ENCODE measurements at places on chromosomes 5 and 9. TPM values are rescaled to one million over a fixed set of nuclear protein-coding genes. Genes with fewer than 3 reads are reported as not detected.

SPATA31E1 gene
- total RNA-seq = not detected

CHSY3 gene
- not detected for total RNA-seq

DNA sequence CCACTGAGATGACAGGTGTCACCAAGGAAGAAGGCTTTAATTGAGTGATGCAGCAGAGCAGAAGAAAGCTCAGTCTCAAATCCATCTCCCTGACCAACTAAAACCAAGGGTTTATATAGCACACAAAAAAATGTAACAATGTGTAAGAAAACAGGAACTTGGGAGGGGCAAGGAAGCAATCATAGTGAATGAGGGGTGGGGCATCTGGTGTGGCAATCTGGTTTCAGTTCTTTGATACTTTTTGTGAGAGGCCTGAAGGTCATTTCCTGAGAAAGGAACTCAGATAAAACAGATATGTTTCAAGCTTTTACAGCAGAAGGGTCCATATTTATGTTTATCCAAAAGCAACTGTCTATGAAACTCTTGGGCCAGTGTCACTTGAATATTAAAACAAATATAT lies 19.7 kb downstream of the CD180 start:
- DNase-seq = no peak

- DNase-seq = no peak
Measured at GRCh38 chr5:28632607-28633006, 1594.2 kb upstream of the CDH9 start.

FBP1 gene
- 0.39 TPM for total RNA-seq

GRCh38 chr5:172188893-172189692 lies 1.1 kb upstream of the STK10 start:
- DNase-seq = no peak

DNA sequence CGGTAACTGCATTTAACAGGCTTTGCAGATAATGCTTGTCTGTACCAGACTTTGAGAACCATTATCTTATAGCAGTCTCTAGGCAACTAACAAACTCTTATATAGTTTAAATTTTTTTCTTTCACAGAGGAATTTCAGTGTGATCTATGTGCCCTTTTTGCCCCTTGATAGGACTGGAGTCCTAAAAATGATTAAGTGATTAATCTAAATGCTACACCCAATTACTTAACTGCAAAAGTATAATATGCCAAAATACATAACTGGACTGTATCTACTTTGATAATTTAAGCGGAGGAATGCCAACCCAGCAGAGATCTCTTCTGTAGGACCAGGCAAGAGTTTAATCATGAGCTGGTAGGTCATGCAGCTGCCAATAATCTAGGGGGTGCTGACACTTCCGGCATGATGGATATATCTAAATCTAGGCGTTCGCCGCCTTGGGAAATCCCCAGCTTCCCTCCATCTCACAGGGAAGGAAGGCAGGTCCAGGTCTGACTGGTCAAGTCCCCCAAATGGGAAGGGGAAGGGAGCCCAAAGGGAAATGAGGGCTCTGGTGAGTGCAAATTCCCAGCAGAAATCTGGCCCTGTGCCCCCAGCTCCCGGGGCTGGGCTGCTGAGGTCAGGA lies 205.6 kb downstream of the GAPVD1 start:
- DNase-seq = no peak

DNA sequence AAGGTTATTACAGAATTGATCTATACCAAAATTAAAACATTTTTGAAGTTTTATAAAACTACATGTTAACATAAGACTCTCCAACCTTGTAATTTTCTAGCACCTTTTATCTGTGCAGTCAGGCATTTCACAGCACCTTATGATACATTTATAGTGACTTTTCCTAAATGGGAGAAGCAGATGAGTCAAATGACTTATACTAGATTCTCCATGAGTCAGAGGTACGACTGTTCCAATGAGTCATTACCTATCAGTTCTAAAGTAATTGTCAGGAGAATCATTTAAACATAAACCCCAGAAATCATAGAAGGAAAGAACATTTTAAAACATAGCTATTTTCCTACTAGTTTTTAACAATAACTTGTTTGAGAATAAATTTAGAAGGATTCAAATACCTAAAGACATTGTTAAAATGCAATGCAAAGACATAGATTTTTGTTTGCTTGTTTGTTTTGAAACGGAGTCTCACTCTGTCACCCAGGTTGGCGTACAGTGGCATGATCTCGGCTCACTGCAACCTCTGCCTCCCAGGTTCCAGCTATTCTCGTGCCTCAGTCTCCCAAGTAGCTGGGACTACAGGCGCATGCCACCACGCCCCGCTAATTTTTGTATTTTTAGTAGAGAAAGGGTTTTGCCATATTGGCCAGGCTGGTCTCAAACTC lies 34.7 kb upstream of the DMXL1 start:
- DNase-seq = no peak

ANKRA2 gene
- 18.8 TPM for total RNA-seq

SLC36A2 gene
- total RNA-seq = not detected

SPINK4 gene
- not detected for total RNA-seq

DNA sequence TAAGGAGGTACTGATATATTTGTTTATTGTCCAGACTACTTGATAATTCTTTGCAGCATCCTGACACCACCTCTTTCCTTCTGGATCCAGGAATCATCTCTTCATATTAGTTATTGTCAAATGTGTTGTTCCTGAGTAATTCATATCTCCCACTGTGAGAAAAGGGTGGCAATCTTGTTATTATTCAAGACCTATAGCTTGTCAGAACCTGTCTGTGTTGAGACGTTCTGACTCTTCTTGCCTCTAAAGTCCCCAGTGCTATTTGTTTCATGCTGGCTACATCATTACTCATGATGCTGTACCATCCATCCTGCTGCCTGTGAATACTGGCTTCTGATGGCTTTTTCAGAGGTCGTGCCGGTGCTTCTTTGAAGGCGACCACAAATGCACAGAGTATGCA lies 68.7 kb upstream of the TAF11L2 start:
- no peak for DNase-seq

DNA sequence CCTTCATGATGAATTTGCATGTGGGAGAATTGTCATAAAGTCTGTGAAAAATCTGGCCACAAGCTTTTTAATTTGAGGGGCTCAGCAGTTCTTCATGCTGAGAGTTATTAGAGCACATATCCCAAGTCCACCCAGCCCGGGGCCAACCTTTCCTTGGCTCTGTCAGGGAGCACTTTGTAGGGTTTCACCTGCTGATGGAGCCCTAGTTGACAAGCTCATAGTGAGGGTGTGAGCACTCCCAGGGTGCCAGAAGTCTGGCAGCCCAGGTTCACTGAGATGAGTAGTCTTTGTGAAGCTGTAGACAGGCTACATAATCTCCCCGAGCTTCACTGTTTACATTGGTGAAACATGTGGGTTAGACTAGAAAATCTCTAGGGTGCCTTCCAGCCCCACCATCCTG lies 97.2 kb upstream of the NREP start:
- DNase-seq = no peak

DNA sequence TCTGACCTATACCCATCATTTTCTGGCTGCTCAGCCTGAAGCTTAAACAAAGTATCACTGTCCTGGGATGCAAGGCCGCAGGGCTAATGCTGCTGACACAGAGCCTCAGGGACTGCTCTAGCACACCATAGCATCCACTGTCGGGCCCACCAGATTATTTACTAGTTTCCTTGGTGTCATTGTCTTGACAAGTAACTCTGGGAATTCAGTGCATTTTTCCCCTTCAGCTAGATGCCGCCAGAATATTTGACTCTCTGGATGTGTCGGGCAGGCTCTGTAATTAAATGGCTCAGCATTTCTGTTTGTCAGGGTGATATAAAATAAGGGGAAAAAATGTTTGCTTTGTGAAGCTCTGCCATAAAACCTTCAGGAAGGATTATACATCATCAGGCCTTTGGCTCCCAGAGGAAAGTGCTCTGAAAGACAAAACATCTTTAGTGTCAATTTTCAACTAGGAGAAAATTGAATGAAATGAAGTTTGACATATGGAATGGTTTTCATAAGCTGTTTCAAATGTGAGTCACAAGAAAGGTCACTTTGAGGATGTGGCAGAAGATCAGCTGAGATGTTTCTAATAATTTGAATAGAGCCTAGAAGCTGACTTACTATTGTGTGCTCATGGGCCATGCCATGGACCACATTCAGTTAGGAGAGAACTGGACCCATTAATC lies 350.1 kb downstream of the TMEM232 start:
- DNase-seq = no peak

IL13 gene
- total RNA-seq = 308 TPM

DNA sequence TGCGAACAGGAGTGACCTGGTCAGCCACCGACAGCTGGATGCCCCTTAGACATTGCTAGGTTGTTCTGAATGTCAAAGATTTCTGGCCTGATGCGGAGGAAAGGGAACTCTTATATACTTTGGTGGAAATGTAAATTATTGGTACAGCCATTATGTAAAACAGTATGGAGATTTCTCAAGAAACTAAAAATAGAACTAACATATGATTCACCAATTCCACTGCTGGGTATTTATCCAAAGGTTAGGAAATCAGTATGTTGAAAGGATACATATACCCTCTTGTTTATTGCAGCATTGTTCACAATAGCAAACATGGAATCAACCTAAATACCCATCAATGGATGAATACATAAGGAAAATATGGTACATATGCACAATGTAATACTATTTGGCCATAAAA lies 31.8 kb downstream of the DMRT3 start:
- no peak for DNase-seq

DAB2IP gene
- 0.05 TPM for total RNA-seq

- DNase-seq = no peak
Measured at GRCh38 chr9:127991017-127991756, 10.4 kb upstream of the EEIG1 start.

DNA sequence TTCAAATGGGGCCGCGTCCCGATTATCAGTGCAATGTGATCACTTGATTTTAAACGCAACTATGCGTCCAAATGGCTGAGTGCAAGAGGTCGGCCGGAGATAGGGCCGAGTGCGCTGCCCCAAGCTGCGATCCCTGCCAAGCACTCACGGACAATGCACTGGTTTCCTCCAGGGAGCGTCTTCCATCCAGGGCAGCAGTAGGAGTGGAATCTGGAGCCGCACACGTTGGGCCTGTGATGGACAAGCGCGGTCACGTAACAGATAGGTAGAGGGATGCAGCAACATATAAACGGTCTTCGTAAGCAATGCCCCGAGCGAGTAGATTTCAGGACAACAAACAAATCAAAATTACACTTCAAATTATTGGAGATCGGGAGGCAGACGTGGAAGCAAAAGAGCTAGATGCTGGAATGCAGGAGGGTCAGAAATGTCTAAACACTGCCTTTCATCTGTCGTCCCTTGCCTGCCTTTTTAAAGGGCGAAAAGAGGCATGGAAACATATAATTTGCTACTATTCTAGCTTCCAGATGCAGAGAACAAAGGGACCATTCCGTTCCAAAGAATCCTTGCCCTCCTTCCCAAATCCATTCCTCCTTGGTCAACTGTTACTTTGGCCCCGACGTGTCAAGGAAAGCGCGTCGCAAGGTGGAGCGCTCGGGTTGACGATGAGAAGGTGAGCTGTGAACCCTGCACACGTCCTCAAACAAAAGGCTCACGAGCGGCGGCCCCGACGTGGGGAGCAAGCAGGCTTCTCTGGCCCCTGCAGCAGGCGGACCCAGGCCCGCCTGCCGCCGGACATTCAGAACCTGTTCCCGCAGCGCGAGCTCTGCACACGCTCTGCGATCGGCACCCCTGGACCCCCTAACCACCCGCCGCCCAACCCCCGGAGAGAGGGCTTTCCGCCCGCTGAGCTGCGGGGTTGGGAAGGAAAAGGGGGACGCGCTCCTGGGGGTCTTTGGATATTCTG lies 1.5 kb downstream of the FBN2 start:
- no peak for DNase-seq

DNA sequence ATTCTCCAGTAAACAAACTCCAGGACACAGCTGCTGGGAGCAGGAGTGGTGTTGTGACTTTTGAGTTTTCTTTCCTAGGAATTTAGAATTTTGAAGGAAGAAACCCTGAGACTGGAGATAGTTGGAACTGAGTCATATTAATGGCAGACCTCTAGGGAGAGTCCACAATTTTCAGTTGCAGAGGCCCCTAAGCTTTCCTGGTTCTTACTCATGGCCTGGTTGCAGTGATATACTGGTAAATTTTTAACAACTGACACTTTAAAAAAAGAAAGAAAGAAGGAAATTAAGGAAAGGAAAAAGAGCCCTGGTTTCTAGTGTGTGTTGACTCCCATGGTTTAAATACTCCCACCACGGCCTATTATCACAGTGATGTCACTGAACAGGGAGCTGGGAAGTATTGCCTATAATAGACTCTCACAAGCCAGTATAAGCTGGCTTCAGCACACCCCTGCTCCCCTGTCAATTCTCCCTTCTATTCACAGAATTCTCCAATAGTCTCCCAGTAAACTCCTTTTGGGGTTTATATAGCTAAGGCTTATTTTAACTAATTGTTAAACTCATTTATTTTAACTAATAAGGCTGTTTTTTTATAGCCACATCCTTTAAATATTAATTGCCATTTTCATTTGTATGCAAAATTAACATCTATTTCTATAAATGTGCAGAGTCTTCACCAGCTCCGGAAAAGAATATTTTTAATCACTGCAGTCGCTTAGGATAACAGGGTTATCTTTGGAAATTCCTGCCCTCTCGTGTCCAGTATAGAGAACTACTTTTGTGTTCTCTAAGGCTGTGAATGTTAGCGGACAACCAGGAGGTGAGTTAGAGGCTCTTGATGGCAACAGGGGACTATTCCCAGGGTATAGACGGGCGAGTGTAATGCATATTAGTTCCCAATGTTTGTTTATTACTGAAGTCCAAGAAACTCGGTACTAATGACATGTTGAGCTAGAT lies 59.7 kb downstream of the GGTA1 start:
- no peak for DNase-seq

LRRC70 gene
- 0.86 TPM for total RNA-seq

DNA sequence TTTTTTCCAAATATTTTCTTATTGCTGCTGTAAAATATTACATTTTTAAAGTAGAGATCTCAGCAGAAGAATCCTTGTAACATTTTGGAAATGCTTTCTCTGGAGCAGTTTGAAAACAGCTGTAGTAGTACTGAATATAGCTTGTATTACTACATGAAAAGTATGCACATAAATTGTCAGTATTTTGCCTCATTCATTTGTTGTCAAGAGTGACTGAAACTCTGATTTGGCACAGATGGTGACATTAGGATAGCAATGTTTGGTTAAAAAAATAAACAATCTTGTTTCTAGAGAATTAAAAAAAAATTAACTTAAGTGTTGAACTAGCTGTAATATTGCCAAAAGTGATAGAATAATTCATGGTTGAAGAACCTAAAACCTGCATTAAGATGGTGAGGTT lies 90.4 kb downstream of the NNT start:
- DNase-seq = no peak
